ENCODE measurements at places on chromosomes 3 and 15.

DNA sequence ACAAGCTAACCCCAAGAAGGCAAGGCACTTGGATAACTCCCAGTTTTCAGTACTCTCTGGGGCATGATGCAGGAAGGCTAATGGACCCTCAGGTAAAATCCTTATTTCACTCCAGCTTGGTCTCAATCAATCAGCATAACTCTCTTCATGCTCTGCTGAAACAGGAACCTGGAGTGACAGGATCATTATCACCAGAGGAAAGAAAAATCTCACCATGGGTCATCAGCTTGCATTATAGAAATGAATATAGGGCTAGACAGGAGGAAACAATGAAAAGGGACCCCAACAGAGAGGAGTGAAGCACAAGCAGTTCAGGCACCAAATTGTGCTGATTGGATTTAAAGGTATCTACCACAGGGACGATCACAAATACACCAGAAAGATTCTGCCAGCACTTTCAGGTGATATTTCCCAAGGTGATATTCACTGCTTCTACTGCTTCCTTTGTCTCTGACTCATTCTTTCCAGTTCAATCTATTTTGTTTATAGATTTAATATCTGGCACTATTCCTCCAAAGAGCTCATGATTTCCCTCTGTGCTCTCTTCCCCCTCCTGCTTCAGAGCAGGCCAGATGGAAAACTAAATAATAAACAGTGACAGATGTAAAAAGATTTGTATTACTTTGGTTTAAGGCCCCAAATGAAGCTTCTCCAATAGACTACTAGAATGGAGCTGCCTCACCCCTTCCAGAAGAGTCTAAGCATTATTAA lies 22.9 kb upstream of the THUMPD3 start:
- DNase-seq: no peak

DNA sequence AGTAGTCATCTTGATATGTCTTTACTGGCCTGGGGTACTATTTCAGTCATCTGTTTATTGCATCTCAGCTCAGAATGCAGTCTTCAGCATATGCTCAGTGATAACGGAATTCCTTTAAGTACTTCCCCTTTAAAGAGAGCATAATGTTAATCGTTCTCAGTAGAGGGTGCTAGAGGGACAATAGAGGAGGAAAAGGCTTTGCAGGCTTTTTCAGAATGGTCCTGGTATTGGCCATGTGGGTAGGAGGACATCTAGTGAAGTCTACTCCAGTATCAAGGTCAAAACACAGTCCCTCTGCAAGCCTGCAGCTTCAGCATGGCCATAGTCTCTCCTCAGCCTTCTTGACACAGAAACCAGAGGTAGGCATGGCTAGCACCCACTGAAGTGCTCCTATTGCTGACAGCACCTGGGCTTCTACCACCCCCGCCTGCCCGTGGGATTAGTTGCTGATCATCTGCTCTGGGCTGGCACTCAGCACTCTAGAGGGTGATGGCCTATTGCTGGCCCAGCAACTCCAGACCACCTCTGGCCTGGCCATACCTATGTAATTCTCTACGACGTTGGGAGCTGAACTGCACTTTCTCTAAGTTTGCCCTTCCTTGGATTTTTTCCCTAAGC lies 65.4 kb downstream of the KCNH8 start:
- no peak for DNase-seq

- no peak for DNase-seq
Measured at GRCh38 chr3:68874551-68875348, 57.6 kb downstream of the TAFA4 start.

DNA sequence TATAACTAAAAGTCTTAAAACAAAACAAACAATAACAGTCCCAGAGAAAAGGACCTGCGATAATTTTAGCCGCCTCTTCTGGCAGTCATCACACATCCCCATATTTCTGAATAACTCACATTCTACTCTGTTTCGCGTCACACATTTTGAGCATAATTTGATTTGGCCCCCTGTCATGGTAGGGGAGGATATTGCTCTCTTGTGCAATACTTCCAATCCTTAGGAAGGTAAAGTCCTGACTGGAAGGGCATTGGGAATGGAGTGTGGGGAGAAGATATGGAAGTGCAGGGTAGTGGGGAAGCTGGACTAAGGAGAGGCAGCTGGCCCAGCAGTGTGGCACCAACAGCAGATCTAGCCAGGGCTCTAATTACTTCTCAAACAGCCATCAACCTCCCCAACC lies 11.3 kb upstream of the FSIP1 start:
- DNase-seq: no peak

DNA sequence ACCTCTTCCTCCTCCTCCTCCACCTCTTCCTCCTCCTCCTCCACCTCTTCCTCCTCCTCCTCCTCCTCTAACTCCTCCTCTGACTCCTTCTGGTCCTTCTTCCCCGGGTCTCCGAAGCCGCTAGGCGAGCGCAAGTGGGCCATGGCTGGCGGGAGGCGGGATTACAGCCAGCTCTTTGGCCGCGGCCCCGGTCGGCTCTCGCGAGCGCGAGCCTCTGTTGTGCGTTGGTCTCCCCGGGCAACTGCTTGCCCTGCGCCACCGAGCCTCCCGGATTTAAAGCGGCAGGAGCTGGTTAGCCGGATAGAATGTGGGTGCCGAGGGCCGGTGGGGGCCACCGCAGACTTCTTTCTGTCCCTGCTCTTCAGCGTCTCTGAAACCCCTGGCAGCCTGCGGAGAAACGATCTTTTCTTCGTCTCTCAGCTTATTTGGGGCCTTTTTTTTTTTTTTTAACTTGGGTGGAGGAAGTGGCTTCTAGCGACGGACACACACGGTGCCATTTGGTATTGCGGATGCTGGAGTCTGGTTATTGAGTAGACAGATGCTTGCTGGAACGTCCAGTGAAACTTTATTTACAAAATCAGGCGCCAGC lies at the start of gene ERICH6:
TSS of gene ERICH6 (minus strand) at position 165 of the 589 bp plus-strand sequence. CDS start at position 143, 22 bp downstream.
- DNase-seq: peak; percentile 82

DNA sequence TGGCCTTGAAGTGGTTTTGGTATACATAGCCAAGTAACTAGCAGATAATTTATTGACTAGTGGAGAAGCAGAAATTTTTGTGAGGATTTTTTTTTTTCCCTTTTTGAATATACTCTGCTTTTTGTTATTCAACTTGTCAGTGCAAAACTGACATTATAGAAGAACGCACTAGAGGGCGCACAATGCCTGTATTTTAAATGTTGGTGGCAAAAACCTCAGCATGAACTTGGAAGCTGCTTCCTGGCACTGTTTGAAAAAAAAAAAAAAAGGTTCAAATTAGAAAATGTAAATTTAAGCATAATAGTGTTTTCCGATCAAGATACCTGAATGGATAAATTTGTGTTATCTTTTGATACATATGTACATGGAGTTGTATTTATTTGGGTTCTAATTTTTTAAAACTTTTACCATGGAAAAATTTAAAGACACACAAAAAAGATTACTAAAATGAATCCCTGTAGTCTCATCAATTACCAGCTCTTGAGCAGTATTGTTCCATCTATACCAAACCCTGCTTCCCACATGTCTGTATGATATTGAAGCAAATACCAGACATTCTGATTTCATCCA lies 56.0 kb downstream of the SLC25A26 start:
- peak; percentile 41 for DNase-seq

- no peak for DNase-seq
Measured at GRCh38 chr3:134974624-134975023, 179.6 kb downstream of the EPHB1 start.

GRCh38 chr15:73081321-73081958 lies 29.2 kb downstream of the NEO1 start:
- no peak for DNase-seq

DNA sequence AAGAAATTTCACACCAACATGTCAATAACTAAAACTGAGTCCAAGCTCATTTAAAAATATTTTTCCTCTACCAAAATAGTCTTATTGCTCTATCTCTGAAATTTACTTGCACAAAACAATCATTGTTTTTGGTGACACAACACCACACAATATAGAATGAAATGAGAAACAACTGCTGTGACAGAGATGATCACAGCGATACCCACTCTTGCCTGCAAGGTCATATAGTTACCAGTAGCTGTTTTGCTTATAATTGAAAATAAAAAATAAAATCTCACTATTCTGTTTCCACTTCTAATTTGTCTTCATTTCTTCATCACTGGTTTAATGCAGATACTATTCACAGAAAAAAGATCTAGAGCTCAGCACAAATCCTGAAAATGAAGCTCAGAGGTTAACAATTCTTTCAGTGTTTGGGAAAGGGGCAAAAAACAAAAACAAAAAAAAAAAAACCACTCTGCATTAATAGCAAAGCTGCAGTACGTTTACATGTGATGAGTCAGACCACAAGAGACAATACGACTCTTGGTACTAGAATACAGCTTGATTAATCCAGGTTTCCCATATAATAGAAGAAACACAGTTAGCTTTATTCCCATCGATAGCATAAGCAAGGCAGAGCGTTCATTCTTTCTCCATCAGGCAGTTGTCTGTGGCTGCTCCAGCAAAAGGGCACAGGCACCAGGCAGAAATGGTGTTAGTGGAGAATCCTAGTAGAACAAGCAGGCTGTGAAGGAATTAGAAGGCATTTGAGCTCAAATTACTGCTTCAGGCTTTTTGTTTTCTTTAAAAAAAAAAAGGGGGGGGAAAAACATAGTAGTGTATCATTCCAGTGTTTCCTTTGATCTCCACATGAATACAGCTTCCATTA lies 773 bp downstream of the ANKRD28 start:
- DNase-seq: no peak

- no peak for DNase-seq
Measured at GRCh38 chr3:101902041-101902440, 52.7 kb downstream of the NFKBIZ start.

Measured in stimulated activated CD4-positive, alpha-beta T cell treated with anti-CD3 and anti-CD28 coated beads, Interleukin-15, amount 100 ng/mL, for 48 hours (primary cell).